A172 (cell line): ENCODE measurements at places on chromosomes 7 and 10. TPM values are rescaled to one million over a fixed set of nuclear protein-coding genes. Genes with fewer than 3 reads are reported as not detected.

Gene GCK
- total RNA-seq = not detected in 2 replicates

Gene SCART1
- not detected in 2 replicates for total RNA-seq

Gene PILRB
- 14.3 and 16.4 TPM in 2 replicates for total RNA-seq

Gene VSTM4
- 2.4 and 2.6 TPM in 2 replicates for total RNA-seq

Gene PLXDC2
- total RNA-seq = 7.0 and 21.8 TPM in 2 replicates

Gene RPA3
- 89.1 and 98.9 TPM in 2 replicates for total RNA-seq

Gene FLNC
- total RNA-seq = 23.1 and 33.3 TPM in 2 replicates

Gene OR6B1
- total RNA-seq = not detected in 2 replicates

Gene CFAP70
- total RNA-seq = 0.36 and 0.72 TPM in 2 replicates

Gene EN2
- not detected in 2 replicates for total RNA-seq

Gene ZNF503
- 8.8 and 10.6 TPM in 2 replicates for total RNA-seq

Gene ZSCAN21
- 11.2 and 14.3 TPM in 2 replicates for total RNA-seq

Gene NUTM2E
- total RNA-seq = 0.07 TPM in 1 of 2 replicates, not detected in the other

Gene C10orf105
- total RNA-seq = not detected in 2 replicates

Gene CPA2
- total RNA-seq = not detected in 2 replicates

Gene PTN
- total RNA-seq = 11.9 and 12.5 TPM in 2 replicates

Gene MUC3A
- not detected in 2 replicates for total RNA-seq

Gene KAZALD1
- total RNA-seq = 19.3 and 25.0 TPM in 2 replicates

Gene UPK3B
- 10.6 and 25.0 TPM in 2 replicates for total RNA-seq

Gene MSMB
- not detected in 2 replicates for total RNA-seq

Gene REPIN1
- 237 and 258 TPM in 2 replicates for total RNA-seq

Gene PARG
- total RNA-seq = 29.8 and 54.5 TPM in 2 replicates

Gene ELMO1
- total RNA-seq = 12.9 and 24.0 TPM in 2 replicates

Gene SLC39A12
- total RNA-seq = not detected in 2 replicates
